ENCODE measurements at places on chromosomes 7 and 10.

DNA sequence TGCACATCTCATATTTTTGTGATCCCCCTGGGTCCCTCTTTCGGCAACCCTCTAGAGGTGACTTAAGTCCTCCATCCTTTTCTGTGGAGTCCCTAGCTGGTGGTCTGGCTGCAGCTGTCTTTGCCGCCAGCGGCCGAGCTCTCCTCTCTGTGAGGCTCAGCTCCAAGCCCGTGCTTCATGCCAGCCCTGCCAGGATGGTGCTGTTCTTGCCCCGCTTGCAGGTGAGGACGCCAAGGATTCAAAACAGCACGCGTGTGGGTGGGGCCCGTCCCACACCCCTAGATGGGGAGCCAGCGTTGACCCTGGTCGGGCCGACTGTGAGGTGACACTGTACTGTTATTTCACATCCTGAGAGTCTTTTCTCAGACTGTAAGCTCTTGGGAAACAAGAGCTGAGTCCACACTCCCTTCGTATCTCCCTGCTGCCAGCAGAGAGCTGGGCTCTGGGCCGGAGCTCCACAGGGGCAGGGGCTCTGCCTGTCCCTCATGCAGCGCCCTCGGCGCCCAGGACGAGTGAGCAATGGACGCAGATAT lies 36.6 kb upstream of the GJD4 start:
- no peak for DNase-seq

- no peak for DNase-seq
Observed at GRCh38 chr10:17765602-17766001, 13.6 kb downstream of the TMEM236 start.

DNA sequence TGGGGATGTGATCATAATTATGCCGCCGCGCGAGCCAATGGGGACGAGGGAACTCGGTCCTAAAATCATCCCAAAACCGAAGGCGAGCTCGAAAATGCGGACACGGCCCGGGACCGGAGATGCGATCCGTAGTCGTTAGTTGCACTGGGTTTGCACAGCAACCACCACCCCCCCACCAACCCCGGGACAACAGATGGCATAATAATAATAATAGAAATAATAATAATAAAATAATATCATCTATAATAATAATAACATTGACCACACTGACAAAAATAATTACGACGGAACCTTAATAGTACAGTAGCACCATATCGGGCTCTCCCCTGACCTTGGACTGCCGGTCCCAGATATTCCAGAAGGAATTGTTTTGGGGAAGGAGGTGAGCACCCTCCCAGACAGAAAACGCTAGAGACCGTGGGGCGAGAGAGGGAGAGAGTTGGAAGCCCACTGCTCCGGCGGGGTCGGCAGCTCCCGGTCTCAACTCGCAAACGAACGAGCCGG lies 1.1 kb upstream of the EMX2 start:
- DNase-seq: no peak

- no peak for DNase-seq
Observed at GRCh38 chr10:98168766-98169165, 34.3 kb downstream of the R3HCC1L start.

- no peak for DNase-seq
Observed at GRCh38 chr10:131620314-131620713, 280.5 kb upstream of the PPP2R2D start.

DNA sequence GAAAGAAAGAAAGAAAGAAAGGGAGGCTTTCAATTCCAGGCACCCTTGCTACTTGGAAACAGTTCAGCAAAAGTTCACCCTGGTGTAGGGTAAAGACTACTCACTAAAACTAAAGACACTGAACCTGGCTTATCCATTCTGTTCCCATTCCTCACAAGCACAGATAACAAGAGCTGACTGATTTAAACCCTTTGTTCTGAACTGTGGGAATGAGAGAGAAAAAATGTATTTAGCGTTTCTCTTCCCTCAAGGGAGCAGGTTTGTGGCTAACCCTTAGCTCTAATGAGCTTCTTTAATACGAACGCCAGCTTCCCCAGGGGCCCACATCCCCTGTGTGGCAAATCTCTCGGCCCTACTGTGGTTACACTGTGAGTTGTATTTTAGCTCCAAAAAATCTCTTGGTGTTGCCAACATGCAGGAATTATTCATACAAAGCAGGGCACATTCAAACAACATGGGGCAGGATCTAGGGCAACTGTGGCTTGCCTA lies 23.3 kb downstream of the PRTFDC1 start:
- no peak for DNase-seq

- no peak for DNase-seq
Observed at GRCh38 chr7:39212876-39213275, 235.2 kb downstream of the POU6F2 start.
